Upper lobe of left lung (tissue), 6 donors: ENCODE measurements at places on chromosomes 5 and 9.

GRCh38 chr9:16363073-16363781, 507.2 kb downstream of the BNC2 start:
- no peak for DNase-seq

DNA sequence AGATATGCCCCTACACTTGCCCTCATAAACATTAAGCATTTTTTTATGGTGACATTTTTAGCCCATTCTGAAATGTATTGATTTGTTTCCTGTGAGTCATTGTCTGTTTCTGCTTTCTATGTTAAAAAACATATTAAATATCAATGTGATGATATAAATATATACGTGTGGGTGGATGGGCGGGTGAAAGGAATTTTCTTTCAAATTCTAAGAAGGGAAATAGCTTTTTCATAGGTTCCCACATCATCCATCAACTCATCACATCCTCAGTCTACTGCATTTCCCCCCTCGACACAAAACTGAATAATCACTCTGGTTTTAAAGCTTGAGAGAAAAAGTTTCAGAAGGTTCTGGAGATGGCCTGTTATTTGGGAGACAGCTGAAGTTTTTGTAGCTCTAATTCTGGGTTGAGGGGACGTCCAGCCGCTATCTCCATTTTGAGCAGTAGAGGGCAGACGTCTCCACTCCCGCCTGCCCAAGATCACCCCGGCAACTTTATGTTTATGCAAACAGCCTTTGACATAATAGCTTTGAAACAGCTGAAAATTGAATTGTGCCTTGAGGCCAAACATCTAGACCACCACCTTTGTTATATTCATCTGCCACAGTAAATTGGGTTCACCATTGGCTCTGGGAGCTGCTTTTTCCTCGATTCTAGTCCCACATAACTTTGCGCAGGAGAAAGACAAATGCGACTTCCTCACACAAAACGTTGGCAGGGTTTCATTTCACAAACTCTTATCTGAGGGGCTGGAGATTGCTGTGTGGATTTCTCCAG, 216.2 kb upstream of the CLINT1 start:
- no peak for DNase-seq

- no peak for DNase-seq
Observed at GRCh38 chr5:29982457-29982856, 1211.0 kb upstream of the CDH6 start.

- no peak for DNase-seq
Observed at GRCh38 chr9:135809166-135809565, 98.2 kb downstream of the CAMSAP1 start.

DNA sequence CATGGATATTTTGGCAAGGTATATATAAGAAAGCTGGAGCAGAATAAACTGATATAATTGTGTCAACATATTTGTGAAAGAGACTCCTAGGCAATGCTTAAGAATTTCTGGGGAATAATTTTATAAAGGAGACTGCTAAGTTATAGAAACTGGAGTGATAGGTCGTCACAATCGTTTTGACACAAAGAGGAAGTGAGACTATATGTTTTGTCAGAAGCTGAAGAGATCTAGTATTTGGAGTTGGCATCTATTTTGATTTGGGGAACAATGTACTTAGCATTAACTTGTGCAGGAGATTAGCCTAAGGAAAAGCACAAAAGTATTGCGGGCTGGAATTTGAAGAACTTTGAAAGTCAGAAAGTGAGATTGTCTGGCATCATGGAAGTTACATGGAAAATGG, 582.5 kb downstream of the TAF11L14 start:
- DNase-seq, result no peak

DNA sequence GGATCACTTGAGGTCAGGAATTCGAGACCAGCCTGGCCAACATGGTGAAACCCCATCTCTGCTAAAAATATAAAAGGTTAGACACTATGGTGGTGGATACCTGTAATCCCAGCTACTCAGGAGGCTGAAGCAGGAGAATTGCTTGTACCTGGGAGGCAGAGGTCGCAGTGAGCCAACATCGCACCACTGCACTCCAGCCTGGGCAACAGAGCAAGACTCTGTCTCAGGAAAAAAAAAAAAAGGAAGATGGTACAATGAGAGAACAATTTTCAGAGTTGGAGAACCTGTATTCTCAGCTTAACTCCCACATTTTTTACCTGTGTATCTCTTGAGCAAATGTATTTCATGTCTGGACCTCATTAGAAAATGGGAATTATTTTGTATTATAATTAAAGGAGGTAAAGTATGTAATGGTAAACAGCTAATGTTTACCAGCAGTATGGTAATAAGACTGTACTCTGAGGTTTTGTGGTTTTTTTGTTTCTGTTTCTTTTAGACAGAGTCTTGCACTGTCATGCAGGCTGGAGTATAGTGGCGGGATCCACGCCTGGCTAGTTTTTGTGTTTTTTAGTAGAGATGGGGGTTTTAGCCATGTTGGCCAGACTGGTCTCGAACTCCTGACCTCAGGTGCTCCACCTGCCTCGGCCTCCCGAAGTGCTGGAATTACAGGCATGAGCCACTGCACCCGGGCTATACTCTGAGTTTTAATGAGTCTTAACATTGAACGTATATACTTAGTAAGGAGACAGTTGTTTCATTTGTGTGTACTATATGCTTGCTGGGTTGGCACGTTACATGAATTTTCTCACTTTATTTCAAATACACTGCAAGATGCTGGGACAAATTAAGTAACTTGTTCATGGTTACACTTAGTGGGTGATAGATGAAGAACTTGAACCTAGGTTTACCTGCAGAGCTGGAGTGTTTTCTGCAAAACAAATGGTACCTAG, 16.2 kb downstream of the UHRF2 start:
- DNase-seq, result no peak

GRCh38 chr9:86082870-86083269, 16.5 kb downstream of the GOLM1 start:
- DNase-seq, result no peak
